Activated naive CD8-positive, alpha-beta T cell treated with anti-CD3 and anti-CD28 coated beads, Interleukin-2, amount 10 ng/mL, durations not matched to agents 7 days and 5 days (primary cell): ENCODE measurements at places on chromosomes 4 and X. TPM values are rescaled to one million over a fixed set of nuclear protein-coding genes. Genes with fewer than 3 reads are reported as not detected.
A peak's percentile ranks its signal among the peaks of the same experiment; 100 is the strongest.

- H3K4me1 ChIP-seq: peaks cover 1% of the 10 kb centered on the region
- no peak overlapping the region for H3K4me3 ChIP-seq
- peaks cover 6% of the 10 kb centered on the region for H3K36me3 ChIP-seq
- no peak overlapping the region for H3K27ac ChIP-seq
- DNase-seq: no peak
Observed at GRCh38 chrX:72326605-72327300, 21.0 kb upstream of the CITED1 start.

- H3K27ac ChIP-seq: no peak overlapping the region
- no peak overlapping the region for H3K4me3 ChIP-seq
- H3K36me3 ChIP-seq: no peaks in the 10 kb centered on the region
- no peaks in the 10 kb centered on the region for H3K4me1 ChIP-seq
- no peak for DNase-seq
Observed at GRCh38 chr4:23814587-23814986, 75.3 kb downstream of the PPARGC1A start.

- DNase-seq: no peak
- H3K27me3 ChIP-seq: peaks cover 2% of the 10 kb centered on the region
- peaks cover 2% of the 10 kb centered on the region for H3K4me1 ChIP-seq
Observed at GRCh38 chr4:81600520-81601357, 129.0 kb upstream of the RASGEF1B start.

The RPS6KA6 gene
- not detected for total RNA-seq

The TMPRSS11B gene
- not detected for total RNA-seq

- no peaks in the 10 kb centered on the region for H3K27me3 ChIP-seq
- no peaks in the 10 kb centered on the region for H3K4me1 ChIP-seq
- no peak overlapping the region for H3K27ac ChIP-seq
- H3K36me3 ChIP-seq: no peaks in the 10 kb centered on the region
Observed at GRCh38 chrX:150155436-150156035, 207.6 kb upstream of the MAMLD1 start.

The LDB2 gene
- total RNA-seq: not detected

The RTL9 gene
- not detected for total RNA-seq

GRCh38 chrX:68912113-68912512, 83.3 kb downstream of the EFNB1 start:
- H3K27me3 ChIP-seq: peaks cover 8% of the 10 kb centered on the region
- H3K27ac ChIP-seq: no peak overlapping the region
- peaks cover 7% of the 10 kb centered on the region for H3K4me1 ChIP-seq
- H3K4me3 ChIP-seq: no peak overlapping the region

The ADH1A gene
- total RNA-seq: not detected

GRCh38 chr4:146317783-146318182, 103.4 kb downstream of the REELD1 start:
- H3K27me3 ChIP-seq: no peaks in the 10 kb centered on the region
- no peak overlapping the region for H3K4me3 ChIP-seq
- peaks cover 1% of the 10 kb centered on the region for H3K36me3 ChIP-seq
- no peak overlapping the region for H3K27ac ChIP-seq

The VSIG4 gene
- 0.48 TPM for total RNA-seq

DNA sequence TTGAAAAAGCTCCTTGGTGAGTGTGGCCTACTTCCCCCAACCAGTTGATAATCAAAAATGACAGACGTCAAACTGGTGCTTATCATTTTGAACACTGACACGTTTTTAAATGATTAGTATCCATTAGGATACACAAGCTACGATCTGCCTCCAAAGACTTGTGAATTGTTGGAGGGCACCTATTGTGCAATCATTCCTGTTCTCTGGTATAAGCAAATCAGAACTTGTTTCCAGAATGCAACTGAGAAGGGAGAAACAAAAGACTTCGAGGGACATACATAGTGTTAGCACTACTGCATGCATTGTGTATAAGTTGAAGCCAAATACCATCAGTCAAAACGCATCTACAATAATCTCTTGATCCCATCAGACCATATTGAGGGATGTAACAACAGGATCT, 11.6 kb downstream of the NPY2R start:
- no peak overlapping the region for H3K27ac ChIP-seq
- H3K36me3 ChIP-seq: no peaks in the 10 kb centered on the region
- H3K4me3 ChIP-seq: no peak overlapping the region
- H3K4me1 ChIP-seq: no peaks in the 10 kb centered on the region
- peaks cover 2% of the 10 kb centered on the region for H3K27me3 ChIP-seq

- no peak overlapping the region for H3K4me3 ChIP-seq
- H3K36me3 ChIP-seq: no peaks in the 10 kb centered on the region
- no peaks in the 10 kb centered on the region for H3K4me1 ChIP-seq
Observed at GRCh38 chr4:170271723-170272122, 182.0 kb upstream of the AADAT start.

DNA sequence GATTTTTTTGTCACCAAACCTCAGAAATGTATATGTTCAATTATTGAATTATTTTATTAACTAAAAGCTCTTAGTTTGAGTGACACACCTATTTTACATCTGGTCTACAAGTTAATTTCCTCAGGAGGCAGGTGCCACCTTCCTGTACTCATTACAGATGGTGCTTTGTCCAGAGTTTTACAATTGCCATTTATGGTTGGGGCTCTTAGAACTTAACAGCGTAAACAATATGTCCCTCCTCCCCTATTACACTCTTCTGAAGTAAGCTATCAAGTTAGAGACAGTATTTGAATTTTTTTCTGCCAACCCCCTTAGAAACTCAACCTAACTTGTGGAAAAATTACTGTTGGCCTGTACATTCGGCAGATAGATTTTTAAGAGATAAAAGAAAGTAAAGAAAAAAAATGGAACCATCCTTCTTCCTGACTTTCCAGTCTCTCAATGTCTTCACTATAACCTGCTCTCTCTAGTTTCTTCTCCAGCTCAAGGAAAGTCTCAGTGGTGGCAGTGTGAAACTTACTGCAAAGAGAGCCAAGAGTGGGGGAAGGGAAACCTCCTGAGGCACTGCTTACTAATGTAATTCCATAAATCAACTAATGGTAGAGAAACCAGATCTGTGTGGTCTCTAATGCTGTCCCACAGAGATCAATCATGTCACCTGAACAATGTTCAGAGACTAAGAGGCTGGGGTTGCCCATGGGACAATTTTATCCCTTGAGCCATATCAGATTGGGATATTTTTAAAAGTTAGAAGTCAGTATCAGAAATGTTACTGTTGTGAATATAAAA, 7.8 kb downstream of the CXXC4 start:
- peaks cover 9% of the 10 kb centered on the region for H3K4me1 ChIP-seq
- H3K4me3 ChIP-seq: no peak overlapping the region
- DNase-seq: no peak

The CDS1 gene
- 0.33 TPM for total RNA-seq

DNA sequence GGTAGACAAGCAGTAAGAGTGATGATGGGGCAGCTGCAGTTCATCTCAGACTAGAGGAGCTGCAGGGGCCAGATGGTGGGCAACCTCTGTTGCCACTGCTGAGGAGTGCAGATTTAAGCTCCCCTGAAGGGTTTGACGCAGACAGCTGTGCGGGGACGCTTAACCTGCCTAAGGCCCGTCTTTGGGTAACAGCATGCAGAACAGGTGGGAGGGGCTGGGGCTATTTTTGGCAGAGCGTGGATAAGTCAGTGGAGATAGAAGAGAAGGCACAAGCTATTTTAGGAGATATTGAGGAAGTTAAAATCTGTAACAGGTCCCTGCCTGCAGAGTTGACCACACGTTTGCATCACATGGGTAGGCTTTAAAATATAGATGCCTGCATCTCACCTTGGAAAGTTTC, 10.5 kb downstream of the CD99 start:
- peaks cover 49% of the 10 kb centered on the region for H3K36me3 ChIP-seq
- peaks cover 77% of the 10 kb centered on the region for H3K4me1 ChIP-seq
- no peak for DNase-seq
- H3K27ac ChIP-seq: no peak overlapping the region
- H3K27me3 ChIP-seq: no peaks in the 10 kb centered on the region

DNA sequence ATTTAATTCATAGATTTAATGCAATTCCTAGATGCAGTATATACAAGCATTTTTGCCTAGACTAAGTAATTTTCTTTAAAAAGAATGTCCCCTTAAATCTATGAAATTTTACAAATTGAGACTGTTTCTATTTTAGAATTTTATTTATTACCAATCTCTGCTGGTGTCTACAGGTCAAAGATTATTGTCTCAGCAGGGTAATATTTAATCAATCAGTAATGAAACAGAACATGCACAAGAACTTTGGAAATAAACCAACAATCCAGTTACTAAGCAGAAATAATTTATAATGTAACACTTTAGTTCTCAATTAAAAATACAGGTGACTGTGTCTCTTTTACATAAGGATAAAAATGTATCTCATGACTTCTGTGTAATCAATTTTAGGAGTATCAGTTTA, 266.2 kb downstream of the PPP3CA start:
- no peaks in the 10 kb centered on the region for H3K27me3 ChIP-seq
- DNase-seq: no peak
- H3K36me3 ChIP-seq: peaks cover 9% of the 10 kb centered on the region

DNA sequence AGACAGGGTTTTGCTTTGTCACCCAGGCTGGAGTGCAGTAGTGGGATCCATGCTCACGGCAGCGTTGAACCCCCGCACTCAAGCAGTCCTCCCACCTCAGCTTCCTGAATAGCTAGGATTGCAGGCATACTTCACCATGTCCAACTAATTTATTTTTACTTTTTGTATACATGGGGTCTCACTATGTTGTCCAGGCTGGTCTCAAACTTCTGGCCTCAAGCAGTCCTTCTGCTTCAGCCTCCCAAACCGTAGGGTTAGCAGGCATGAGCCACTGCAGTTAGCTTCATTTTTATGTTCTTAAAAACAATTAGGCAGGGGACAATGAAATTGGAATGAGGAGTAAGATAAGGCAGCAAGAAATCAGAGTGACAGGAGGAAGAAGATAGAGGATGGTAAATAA, 50.5 kb downstream of the RAP1GDS1 start:
- H3K27ac ChIP-seq: no peak overlapping the region
- no peaks in the 10 kb centered on the region for H3K4me1 ChIP-seq
- H3K27me3 ChIP-seq: no peaks in the 10 kb centered on the region
- peaks cover 14% of the 10 kb centered on the region for H3K36me3 ChIP-seq
- no peak for DNase-seq

The ETDA gene
- total RNA-seq: not detected

DNA sequence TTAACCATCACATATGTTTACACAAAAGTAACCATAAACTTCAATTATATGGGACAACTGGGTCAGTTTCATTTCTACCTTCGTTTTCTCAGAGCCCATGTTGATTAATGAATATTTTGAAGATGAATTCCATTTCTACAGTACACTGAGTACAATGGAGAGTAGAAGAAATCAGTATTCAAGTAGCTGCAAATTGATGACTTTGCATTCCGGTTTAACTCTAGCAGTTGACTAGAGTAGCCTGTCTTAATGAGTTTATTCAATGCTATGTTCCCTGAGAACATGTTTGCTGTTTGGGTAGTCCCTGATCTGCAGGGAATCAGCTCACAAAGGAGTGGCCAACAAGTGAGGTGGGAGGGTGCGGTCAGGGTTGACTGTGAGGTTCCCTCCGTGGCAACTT, 168.3 kb downstream of the TRIML1 start:
- H3K36me3 ChIP-seq: no peaks in the 10 kb centered on the region
- no peak for DNase-seq
- H3K4me1 ChIP-seq: no peaks in the 10 kb centered on the region
- H3K4me3 ChIP-seq: no peak overlapping the region
- H3K27me3 ChIP-seq: no peaks in the 10 kb centered on the region
- H3K27ac ChIP-seq: no peak overlapping the region

- DNase-seq: no peak
- H3K4me1 ChIP-seq: peaks cover 36% of the 10 kb centered on the region
- no peaks in the 10 kb centered on the region for H3K27me3 ChIP-seq
Observed at GRCh38 chr4:17809667-17810066, 890 bp downstream of the DCAF16 start.

DNA sequence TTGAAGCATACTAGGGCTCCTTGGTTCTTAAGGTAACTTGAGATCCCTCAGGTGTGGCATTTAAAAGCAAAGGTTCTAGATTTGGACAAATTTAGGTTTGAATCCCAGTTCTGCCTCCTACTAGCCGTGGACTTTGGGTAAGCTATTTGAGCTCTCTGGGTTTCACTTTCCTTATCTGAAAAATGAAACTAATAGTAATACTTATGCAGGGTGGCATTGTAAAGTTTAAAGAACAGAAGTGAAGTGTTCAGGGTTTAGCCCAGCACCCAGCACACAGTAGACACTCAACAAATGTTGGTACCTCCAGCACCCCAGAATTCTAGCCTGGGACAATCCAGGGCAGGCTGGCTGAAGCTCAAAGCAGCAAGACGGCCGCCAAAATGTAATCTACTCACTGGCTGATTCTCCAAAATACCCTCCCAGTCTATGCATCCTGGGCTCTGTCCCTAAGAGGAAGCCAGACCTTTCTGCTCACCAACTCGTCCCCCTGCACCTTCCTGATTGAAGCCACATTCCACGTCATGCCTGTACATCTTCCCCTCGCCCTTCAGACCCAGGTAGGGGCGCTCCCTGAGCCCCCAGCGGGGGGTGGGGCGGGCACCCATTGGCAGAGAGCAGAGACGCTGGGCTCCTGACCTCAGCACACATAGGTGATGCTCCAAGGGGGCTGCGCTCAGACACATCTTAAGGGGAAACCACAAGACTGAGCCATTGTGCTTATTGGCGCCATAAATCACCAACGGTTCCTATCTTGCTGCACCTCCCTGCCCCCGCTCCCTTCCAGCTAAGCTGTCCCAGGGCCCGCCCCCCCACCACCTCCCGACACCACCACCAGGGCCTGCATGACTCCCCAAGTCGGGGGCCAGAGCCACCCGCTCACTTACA, 160.6 kb downstream of the BCOR start:
- H3K4me3 ChIP-seq: peak overlapping the region; percentile 82
- H3K36me3 ChIP-seq: no peaks in the 10 kb centered on the region
- H3K27ac ChIP-seq: peak overlapping the region; percentile 96
- no peaks in the 10 kb centered on the region for H3K27me3 ChIP-seq

DNA sequence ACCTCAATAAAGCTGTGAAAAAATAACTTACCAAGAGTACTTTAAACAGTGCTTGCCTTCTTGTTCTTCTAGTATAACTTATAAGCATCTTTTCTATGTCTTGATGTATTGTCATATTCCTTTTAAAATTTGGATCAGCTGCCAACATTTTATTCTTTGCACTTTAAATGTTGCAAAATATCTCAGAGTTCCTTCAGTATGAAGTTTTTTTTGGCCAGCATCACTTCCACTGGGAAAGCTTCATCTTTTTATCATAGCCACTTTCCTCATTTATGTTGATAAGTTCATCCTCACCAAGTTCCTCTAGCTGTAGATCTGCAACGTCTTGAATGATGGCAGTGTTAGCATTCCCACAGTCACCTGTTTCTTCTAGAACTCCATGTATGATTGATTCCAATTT, 24.2 kb downstream of the CXorf58 start:
- no peaks in the 10 kb centered on the region for H3K27me3 ChIP-seq
- H3K4me1 ChIP-seq: peaks cover 10% of the 10 kb centered on the region
- H3K27ac ChIP-seq: no peak overlapping the region
- H3K36me3 ChIP-seq: peaks cover 3% of the 10 kb centered on the region

DNA sequence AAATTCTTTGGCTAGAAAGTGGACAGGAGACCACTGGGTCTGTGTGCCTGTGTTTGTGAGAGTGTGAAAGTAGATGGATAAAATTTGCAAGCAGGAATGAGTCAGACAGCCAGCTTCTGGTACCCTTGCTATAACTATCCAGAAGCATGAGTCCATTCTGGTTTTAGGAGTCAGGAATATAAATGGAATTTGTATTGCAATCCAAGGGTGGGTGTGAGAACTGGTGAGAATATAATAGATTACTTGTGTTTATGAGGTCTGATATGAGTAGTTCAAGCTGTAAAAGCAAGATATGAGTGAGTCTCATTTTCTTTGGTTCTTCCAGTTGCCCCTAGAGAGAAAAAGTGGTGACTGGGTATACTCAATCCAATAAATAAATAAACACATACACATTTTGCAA, 212.7 kb upstream of the TAPT1 start:
- no peak overlapping the region for H3K4me3 ChIP-seq
- no peaks in the 10 kb centered on the region for H3K4me1 ChIP-seq
- H3K27me3 ChIP-seq: no peaks in the 10 kb centered on the region

- H3K4me1 ChIP-seq: no peaks in the 10 kb centered on the region
- no peak overlapping the region for H3K27ac ChIP-seq
- DNase-seq: no peak
- no peak overlapping the region for H3K4me3 ChIP-seq
- peaks cover 53% of the 10 kb centered on the region for H3K36me3 ChIP-seq
Observed at GRCh38 chr4:56007154-56007553, 58.4 kb downstream of the CEP135 start.
